ENCODE measurements at places on chromosomes 13 and 19.

GRCh38 chr19:56839652-56840450 lies 675 bp downstream of the PEG3 start:
- no peak for DNase-seq

DNA sequence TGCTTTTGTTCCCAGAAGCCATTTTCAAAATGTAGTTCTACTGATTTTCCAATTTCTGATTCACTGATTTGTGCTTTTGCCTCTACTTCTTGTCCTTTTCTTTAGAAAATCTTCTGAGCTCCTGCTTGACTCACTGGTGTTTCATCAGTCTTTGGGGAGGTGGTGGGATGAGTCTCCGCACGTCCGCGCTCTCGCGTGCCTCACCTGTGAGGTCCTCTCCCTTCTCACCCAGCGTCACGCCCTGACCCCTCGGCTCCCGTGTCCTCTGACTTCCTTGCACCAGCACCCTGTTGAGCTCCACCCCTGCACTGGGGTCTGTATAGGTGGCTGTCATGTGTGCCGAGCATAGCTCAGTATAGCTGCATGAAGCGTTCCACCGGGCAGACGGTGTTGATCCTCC lies 52.7 kb upstream of the MCF2L start:
- DNase-seq = no peak

- DNase-seq = no peak
Observed at GRCh38 chr13:24407844-24408243, 98.5 kb downstream of the C1QTNF9 start.

- DNase-seq = peak; percentile 19
Observed at GRCh38 chr13:48411841-48412531, 927 bp downstream of the LPAR6 start.

DNA sequence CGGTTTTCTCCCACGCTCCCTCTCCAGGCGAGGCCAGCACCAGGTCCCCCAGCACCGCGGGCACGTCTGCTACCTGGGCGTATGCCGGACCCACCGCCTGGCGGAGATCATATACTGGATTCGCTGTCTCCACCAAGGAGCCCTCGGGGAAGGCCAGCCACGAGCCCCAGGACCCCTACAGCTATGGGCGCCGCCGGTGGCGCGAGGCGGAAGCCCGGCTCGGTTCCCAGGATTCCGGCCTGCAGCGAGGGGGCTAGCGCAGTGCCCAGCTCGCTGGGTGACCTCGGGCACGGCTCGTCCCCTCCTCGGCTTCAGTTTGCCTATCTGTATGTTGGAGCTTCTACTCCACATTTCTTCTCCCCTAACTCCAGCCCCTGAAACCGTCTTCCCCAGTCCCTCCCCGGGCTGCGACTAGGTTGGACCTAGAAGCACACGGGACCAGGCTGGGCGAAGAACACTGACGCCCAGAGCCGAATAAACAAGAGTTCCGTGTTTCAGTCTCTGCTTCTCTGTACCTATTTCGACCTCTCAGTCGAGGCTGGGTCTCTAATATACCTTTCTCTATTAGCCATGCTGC lies 749 bp upstream of the CPT1C start:
- no peak for DNase-seq

- DNase-seq = no peak
Observed at GRCh38 chr19:31819837-31820236, 470.6 kb upstream of the TSHZ3 start.

GRCh38 chr13:29702912-29703351 lies 107.4 kb upstream of the SLC7A1 start:
- DNase-seq = peak; percentile 1

DNA sequence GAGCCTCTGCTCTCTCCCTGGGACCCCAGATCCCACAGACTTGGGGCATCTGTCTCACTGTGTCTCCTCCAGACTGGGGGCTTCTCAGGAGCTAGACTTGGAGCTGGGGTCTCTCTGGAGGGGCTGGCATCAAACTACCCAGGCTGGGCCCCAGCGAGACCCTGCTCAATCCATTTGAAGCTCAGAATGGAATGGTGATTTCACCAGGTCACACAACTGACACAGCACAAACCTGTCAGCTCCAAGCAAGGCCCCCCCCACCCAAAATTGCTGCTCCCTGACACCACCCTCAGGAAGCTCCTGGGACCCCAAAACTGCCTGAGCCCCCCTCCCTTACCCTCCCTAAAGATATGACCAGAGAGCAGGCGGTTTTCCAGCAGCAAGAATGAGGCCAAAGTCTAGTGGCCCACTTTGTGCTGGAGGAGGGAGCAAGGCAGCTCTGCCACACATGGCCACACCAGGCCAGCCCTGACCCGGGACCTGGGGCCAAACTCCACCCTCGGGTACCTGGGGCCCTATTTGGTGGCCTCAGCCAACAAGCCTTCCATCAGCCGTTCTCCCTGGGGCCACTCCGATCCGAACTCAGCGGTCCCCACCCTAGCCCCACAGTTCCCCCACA lies 2.4 kb downstream of the NR2F6 start:
- no peak for DNase-seq

DNA sequence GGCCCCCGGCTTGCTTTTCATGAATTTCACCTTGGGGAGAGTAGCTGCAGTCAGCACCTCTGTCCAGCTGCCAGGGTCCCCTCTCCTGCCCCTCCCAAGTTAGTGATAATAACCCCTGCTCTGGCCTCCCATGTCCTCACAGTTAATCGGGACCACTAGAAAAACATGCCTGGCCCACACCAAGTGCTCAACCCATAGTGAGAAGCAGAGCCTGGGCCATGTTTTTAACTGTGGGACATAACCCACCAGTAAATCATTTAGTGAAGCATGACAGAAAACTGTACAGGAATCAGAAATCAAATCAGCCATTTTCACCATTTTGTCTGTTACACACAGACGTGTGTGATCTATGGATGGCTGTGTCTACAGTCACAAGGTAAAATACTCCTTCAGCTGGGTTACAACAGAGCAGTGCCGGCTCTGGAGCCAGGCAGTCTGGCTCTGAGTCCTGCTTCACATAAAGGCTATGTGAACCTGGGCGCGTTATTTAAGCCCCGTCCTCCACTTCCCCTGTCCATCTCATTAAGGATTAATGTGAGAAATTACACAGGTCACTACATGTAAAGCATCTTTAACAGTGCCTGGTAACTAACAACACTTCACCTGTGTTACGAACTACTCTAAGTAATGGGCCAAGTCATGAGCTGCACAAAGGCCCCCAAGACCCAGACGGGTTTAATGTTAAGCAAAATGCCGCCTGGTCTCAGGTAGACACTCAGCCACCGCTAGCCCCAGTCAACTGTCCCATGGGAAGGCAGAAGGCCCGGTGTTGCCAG lies 7.6 kb upstream of the ECH1 start:
- no peak for DNase-seq

- no peak for DNase-seq
Observed at GRCh38 chr13:50123515-50123861, 108.2 kb downstream of the KCNRG start.

- DNase-seq = no peak
Observed at GRCh38 chr19:22422211-22422610, at the start of gene ZNF98. TSS of gene ZNF98 (minus strand) at chr19:22422346. CDS start at chr19:22422224, 122 bp downstream.

DNA sequence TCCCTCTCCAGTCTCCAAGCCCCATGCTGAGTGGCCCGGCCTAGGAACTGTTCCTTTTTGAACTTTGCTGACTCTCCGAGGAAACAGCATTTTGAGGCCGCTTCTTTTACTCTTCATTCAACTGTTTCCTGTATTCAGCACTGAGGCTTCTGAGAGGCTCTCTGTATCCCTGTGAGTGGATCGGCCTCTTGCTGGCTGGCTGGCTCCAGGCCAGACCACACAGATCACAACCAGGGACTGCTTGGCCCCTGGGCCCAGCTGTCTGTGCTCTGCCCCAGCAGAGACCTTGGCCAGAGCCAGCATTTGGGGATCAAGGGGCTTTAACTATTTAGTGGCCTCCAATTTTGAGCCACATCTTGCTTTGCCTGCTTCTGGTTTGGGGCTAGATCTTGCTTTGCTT lies 75.6 kb upstream of the KL start:
- no peak for DNase-seq

- peak; percentile 53 for DNase-seq
Observed at GRCh38 chr19:2047449-2048103, 3.5 kb downstream of the MKNK2 start.

DNA sequence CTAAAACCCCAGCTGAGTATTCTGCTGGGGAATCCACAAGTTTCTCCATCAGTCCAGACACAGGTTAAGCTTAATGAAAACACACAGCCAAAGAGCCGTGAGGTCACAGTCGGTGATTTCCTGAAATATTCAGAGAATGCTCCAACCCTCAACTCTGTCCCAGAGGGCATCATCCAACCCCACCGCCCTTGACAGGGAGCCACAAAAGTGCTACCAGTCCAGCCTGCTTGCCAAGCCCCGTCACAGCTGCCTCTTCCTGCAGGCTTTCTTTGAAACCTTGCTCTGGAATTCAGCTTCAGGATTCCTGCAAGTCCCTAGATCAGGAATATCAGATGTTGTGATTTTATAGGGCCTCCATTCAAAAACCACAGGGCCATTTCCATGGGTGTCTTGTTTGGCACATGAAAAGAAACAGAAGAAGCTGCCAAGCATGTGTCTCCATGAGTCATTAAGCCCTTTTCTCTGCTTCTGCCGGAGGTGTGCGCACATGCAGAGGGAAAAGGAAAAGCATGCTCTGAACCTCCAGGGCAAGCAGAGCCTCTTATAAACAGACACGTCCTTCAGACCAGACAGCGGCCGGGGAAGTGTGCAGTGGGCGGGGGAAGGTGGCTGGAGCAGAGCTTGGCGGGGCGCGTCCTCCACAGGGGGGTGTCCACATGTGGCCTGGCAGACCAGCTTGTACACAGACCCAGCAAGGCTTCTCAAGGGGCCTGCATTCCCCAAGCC lies 164.7 kb downstream of the KATNAL1 start:
- DNase-seq = peak; percentile 39

- no peak for DNase-seq
Observed at GRCh38 chr13:110772091-110772984, 58.8 kb downstream of the ING1 start.

DNA sequence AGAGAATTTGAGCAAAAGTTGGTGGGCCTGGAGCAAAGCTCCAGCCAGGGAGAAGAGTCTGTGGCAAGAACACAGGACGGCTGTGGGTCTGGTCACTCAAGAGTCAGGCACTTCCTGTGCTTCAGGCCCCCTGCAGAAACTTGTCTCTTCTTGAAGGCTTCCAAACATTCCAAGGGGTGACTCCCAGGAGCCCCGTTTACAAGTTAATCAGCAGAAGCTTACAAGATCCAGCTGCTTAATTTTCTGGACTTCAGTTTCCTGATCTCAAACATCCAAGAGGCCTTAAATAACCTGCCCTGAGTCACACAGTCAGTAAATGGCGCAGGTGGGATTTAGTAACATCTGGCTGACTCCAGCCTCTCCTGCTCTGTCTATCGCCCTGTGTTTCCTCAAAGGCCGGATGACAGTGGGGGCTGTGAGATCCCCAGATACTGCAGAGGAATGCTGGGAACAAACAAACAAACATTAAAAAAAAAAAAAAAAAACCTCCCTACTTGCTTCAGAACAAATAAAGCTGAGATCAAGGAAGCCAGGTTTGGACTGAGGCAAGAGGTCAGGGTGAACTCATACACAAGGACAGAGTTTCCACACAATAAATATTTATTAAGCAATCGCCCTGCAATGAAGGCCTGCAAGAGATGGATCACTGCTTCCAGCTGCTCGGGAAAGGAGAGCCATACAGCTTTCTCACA lies 175.4 kb upstream of the RFC3 start:
- DNase-seq = peak; percentile 87

- no peak for DNase-seq
Observed at GRCh38 chr13:101612735-101613134, 160.3 kb downstream of the ITGBL1 start.

- DNase-seq = no peak
Observed at GRCh38 chr13:34037636-34038540, 219.9 kb downstream of the RFC3 start.

DNA sequence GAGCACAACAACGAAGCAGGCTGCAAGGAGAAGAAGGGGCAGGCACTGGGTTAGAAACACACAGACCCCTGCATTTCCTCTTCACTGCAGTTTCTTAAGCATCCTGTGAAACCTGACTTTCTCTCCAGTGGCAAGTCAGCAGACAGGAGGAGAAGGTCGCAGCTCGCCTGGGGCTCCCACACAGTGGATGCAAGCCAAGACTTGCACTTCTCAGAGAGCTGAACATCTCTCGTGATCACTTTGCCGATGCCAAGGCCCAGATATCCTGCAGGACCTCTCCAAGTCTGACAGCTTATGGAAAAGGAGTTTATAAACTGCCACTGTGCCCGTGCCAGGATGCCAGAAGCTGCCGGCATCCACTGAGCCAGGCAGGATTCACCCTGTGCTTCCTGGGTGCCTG lies 18.4 kb downstream of the TMEM272 start:
- DNase-seq = no peak

DNA sequence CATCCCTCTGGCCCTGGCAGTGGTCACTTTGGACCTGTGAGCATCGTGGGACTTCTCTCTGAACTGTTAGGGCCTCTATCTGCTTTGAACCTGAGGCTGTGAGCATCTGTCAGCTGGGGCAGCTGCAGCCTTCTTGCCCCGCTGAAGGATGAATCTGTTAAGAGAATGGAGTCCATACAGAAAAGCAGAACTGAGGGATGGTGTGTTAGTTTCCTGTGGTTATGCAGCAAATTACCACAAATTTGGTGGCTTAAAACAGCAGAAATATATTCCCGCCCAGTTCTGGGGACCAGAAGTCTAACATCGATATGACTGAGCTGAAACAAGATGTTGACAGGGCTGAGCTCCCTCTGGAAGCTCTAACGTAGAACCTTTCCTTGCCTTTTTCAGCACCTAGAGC lies 1.6 kb upstream of the ZNF497 start:
- DNase-seq = no peak

DNA sequence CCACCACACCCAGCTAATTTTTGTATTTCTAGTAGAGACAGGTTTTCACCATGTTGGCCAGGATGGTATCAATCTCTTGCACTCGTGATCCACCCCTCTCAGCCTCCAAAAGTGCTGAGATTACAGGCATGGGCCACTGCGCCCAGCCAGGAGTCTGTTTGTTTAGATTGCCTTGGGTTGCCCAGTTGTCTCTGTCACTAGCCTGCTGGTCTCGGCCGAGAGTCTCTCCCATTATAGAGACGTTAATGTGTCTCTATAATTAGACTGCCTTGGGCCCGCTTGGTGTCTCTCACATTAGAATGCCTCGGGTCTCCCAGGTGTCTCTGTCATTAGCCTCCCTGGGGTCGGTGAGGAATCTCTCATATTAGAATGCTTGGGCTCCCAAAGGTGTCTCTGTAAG lies 1533.6 kb downstream of the UQCRFS1 start:
- DNase-seq = no peak

- DNase-seq = no peak
Observed at GRCh38 chr13:50016444-50016843, 1.2 kb downstream of the KCNRG start.
